ENCODE measurements at places on chromosomes 12 and 14. TPM values are rescaled to one million over a fixed set of nuclear protein-coding genes. Genes with fewer than 3 reads are reported as not detected.
A peak's percentile ranks its signal among the peaks of the same experiment; 100 is the strongest.

DNA sequence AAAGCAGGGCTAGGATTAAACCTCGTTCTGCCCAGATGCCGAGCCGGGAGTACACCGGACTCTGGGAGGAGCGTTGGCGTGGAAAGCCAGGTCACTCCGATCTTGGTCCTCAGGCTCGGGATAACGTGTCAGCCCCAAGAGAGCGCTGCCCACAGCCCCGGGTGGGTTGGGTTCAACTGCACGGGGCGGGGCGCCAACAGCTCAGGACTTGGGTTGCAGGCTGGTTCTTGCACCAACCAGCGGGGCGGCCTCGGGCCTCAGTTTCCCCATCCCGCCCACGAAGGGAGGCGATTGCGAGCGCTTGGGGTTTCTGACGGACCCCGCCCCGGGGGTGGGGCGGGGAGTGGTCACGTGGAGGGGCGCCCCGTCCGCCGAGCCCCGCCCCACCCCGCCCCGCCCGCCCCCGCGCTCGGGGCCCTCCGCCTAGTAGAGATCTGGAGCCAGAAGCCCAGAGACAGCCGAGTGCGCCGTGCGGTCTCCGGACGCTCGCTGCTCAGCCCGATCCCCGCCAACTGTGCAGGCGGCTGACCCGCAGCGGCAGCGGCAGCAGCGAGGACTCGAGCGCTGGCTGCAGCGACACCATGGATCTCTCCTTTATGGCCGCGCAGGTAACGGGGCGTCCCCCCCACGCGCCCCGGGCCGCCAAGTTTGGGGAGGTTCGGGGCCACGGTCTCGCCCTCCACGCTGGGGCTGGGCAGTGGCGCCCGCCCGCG lies at the start of gene C14orf132:
Gene C14orf132, plus strand, starts transcription at position 443 of the 713 bp plus-strand sequence. Its CDS starts 139 bp downstream, at position 582.
- no peak for DNase-seq

GRCh38 chr14:83172363-83172762 lies 1638.7 kb upstream of the SEL1L start:
- DNase-seq, result no peak

- DNase-seq, result no peak
These were observed 210.5 kb downstream of the BCAT1 start for GRCh38 chr12:24738441-24738840.

GRCh38 chr12:133235401-133236112 lies at the start of gene ANHX:
TSS of gene ANHX (minus strand) at chr12:133235877. CDS start at chr12:133234356, 1,521 bp downstream.
- DNase-seq, result no peak

- no peak for DNase-seq
These were observed 138.3 kb downstream of the TMEM121 start for GRCh38 chr14:105664691-105665090.

DNA sequence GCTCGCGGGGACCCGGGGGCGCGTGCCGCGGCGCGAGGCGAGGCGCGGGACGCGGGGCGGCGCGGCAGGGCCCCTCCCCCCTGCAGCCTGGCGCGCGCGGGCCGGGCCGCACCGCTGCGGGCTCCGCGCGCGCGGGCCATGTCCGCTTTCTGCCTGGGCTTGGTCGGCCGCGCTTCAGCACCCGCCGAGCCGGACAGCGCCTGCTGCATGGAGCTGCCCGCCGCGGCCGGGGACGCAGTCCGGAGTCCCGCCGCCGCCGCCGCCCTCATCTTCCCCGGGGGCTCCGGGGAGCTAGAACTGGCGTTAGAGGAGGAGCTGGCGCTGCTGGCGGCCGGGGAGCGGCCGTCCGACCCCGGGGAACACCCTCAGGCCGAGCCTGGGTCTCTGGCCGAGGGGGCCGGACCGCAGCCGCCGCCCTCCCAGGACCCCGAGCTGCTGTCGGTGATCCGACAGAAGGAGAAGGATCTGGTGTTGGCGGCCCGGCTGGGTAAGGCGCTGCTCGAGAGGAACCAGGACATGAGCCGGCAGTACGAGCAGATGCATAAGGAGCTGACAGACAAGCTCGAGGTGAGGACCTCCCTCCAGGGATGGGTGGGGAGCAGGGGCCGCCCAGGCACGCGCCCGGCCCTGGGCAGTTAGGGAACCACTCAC lies 820 bp downstream of the BICDL1 start:
- DNase-seq, result peak; percentile 72

AQP2 gene
- under 0.01 TPM for total RNA-seq

- no peak for DNase-seq
These were observed 2.6 kb upstream of the RIN3 start for GRCh38 chr14:92510972-92511371.

OR6C65 gene
- not detected for total RNA-seq

- DNase-seq, result no peak
These were observed 52.0 kb downstream of the WSCD2 start for GRCh38 chr12:108181095-108181454.

DNA sequence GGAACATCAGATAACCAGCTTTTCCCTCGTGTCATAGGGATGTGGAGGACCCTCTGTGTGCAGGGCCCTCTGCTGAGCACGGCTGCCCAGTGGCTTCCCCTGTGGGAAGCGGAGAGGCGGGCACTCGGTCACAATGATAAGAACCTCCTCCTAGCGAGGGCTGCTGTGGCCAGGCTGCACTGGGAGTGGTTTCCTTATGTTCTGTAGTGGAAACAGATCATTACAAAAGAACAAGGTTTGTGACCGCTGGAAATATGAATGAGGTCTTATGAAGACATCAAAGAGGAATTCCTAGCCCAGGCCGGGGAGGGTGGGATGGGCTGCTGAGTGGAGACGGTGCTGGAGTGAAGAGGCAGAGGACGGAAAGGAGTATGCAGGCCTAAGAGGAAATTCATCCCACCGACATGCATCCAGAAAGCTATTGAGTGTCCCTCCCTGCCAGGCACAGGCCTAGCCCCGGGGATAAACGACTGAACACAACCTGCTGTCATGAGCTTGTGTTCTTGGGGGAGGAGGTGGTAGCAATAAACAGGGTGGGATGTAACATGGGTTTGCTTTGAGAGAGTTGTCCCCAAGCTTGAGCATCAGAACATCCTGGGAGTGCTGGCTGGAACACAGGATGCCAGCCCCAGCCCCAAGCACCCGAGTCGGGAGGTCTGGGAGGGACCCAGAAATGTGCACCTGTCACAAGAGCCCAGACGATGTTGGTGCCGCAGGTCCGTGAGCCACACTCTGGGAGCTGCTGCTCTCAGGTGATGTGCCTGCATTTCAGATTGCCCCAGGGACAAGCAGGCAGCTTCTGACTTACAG lies 37.5 kb downstream of the FZD10 start:
- no peak for DNase-seq

DNA sequence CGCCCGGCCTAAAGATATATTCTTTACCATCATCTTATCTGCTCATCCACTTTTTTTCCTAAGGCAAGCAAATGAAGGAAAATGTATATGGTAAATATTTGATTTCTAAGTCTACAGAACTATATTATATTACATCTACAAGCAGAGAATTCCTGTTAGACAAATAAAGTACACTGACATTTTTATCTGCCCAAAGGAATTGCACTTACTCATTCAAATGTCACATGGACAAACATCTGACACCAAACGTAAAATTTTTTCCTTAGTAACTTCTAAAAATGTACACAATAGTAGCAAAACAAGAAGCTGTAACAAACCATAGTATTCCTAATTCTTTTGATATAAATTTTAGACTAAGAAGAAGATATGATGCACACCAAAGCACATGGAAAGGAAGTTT lies 51.0 kb downstream of the SPPL3 start:
- DNase-seq, result no peak

NOS1 gene
- total RNA-seq, result under 0.01 TPM

EIF4B gene
- 790 TPM for total RNA-seq

DNA sequence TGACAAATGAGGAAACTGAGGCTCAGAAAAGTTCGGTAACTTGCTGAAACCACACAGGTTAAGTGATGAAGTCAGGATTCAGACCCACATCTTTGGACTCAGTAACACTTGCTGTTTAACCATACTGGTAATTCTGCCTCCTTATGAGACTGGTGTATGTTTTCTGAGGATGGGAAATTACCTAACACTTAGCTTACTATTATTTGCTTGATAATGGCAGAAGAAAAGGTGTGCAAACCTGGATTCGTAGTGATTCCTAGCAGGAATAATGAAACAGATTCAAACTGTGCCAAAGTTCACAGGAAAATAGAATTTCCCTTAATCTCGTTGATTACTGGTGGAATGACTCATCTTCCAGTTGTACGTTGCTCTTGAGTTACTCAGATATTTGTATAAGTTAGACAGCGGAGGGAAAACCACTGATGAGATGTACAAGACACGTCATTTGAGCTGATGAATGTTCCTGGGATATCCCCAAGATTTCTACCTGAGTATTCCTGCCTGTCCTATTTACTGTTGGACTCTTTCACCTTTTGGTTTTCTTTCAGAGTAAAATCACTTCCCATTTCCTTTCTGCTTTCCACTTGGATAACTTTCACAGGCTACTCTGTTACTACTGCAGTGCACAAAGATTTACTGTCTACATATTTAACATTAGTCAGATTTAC lies 37.5 kb downstream of the PRORP start:
- DNase-seq, result no peak

LYZ gene
- total RNA-seq, result 55.5 TPM

DNA sequence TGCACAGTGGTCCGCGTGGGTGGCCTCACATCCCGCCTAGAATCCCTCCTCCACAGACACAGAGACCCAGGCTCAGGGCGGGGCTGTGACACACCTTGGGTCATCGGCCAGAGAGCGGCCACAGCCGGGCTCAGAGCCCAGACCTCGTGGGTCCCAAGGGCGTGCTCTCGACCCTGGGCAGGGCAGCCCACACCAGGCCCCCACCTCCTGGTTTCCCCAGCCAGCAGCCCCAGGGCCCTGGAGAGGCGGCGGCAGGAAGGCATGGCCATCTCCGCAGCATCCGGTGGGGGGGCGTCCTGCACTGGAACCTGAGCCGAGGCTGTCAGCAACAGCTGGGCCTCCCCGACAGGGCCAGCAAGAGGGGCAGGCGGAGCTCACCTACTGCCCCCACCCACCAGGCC lies 15.2 kb downstream of the JAG2 start:
- DNase-seq, result no peak

ZNF10 gene
- 21.5 TPM for total RNA-seq

DNA sequence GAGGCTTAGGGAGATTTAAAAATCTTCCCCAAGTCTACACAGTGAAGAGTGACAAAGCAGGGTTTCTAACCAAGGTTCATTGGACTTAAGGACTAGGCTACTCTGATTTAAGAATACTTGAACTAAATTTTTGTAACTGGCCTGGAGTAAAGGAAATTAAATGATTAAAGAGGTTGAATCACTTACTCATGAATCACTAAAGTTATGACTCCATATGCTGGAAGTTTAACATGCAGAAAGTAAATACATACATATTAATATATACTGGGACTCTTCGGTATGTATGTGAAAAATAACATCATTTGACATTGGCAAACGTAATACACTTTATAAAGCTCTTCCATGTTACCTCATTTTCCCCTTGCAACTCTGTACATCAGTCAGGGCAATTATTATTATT lies 322.9 kb downstream of the KCNH5 start:
- no peak for DNase-seq

DNA sequence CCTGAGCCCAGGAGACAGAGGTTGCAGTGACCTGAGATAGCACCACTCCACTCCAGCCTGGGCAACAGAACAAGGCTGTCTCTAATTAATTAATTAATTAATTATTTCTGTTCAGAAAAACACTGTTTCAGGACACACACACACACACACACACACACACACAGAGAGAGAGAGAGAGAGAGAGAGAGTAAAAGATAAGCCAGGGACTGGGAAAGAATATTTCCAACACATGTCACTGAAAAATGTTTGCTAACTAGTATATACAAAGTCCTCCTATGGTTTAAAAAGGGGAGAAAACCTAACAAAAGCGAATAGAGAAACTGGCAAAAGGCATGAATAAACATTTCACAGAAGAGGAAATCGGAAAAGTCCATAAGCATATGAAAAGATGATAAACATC lies 18.1 kb upstream of the LRIG3 start:
- DNase-seq, result no peak

DNA sequence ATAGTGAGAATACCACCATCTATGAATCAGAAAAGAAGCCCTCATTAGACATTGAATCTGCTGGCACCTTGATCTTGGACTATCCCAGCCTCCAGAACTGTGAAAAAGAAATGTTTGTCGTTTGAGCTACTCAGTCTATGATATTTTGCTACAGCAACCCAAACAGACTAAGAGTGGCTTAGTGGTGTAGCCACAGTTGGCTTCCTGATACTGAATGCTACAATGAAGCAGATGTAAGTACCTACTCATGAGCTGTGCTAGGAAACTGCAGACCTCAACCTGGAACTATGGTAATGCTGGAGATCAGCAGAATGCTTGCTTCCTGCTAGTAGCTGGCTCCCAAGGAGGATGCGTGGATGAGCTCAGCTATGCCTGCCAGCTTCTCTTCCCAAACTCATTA lies 268.6 kb upstream of the CRY1 start:
- no peak for DNase-seq

CD9 gene
- 70.0 TPM for total RNA-seq

SDS gene
- total RNA-seq, result not detected

DNA sequence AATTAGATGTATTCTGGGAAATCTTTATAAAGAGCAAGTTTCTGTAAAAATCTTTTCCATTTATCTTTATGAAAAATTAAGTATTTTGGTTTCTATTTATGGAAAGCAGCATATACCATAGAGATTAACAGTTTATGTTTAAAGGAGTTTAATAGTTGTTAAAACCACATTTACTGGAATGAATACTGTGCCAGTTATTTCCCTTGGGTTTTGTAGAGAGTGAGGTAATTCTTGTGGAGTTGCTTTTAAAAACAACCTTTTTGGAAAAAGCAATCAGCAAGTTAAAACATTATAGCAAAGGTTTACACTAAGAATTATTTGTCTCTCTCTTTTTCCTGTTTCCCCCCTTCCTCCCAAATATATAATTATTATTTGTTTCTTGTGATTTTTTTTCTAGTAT lies 34.9 kb downstream of the AEBP2 start:
- DNase-seq, result no peak

DNA sequence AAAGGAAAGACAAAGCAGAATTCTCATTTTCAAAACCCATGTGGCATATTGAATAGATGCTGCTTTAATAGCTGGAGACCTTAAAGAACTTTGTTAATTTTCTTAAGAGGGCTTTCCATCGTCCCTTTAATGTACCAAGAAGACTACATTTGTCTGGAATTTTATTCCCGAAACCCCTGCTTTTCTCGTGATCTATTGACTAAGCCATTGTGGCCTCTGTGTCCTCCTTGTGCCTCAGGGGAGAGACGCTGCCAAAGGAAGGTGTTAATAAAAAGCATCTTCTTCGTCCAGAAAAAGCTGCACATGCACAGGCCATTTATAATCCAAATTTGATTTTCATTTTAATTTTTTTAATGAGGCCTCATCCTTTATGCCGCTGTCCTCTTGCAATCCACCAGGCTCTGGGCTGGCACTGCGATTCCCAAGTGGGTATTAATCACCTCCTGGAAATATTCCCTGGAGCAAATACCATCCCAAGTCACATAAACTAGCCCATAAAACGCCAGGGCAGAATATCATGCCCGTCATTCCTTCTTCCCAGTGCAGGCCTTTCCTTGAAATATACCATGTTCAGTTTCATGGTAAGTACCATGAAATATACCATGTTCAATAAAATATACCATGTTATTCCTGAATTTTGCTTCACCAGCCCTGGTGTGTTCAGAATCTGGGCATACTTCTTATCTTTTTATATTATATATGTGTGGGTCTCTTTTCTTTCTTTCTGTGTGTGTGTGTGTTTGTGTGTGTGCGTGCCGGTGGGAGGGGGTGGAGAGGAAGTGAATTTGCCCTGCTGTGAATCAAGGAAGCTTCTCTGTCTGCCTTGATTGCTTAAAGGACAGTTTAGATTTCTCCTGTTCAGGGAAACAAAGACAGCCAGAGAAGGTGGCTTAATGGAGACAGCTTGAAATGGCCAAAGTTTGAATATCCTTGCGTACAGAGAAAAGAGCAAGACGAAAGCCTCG lies 147.6 kb downstream of the PHETA1 start:
- no peak for DNase-seq

TRPV4 gene
- not detected for total RNA-seq
